ENCODE measurements at places on chromosomes 3 and 15.

- no peak for DNase-seq
These were observed 121.7 kb downstream of the CBLB start for GRCh38 chr3:105747060-105747541.

- DNase-seq, result no peak
These were observed 1010.9 kb downstream of the NTRK3 start for GRCh38 chr15:87245592-87245991.

DNA sequence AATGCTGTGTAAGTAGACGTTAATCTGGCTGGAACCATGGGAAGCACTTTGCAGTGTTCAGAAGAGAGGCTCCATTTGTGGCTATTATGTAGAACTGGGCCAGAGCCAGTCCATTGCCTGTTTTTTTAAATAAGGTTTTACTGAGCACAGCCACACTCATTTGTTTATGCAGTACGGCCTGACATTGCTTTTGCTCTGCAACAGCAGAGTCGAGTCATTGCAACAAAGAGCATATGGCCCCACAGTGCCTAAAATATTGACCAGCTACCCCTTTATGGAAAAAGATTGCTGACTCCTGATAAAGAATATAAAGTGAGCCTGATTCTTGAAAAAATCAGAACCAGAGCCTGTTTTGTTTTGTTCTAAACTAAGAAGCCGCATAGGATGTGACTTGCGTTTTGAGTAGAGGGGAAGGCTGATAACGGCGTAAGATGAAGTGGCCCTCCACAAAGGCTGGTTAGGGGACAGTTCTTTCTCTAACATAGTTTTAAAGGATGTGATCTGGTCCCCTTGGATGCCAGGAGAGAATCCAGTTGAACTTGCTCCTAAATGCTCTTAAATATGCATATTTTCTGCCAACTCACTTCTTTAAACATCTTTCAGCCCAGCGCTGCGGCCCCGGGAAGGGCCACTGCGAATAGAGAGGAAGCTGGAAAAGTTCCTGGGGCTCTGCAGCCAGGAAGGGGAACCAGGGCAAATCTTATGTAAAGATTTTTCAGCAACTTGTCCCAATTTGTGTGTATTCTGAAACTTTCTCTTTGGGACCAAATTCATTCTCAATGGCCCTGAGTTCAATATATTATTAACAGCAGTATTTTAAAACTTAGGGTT, 64.5 kb downstream of the GLDN start:
- no peak for DNase-seq

DNA sequence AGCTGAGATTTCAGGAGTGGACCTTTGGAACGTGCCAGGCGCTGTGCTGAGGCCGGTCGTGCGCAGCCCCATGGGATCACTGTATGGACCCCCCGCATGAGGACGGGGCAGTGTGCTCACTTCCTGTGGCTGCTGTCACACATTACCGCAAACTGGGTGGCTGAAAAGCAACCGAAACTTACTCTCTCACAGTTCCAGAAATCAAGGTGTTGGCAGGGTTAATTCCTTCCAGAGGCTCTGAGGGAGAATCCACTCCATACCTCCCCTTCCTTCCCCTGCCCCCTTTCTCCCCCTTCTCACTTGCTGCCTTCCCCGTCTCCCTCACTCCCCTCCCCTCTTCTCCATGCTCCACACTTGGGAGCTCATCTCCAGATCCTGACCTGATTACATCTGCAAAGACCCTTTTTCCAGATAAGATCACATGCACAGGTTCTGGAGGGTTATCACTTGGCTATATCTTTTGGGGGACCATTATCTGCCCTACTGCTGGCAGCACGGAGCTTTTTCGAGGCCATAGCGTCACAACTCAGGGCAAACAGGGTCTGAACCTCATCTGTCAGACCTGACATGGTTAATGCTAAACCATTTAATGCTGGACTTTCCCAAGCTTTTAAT, 41.2 kb downstream of the KLF13 start:
- no peak for DNase-seq

DNA sequence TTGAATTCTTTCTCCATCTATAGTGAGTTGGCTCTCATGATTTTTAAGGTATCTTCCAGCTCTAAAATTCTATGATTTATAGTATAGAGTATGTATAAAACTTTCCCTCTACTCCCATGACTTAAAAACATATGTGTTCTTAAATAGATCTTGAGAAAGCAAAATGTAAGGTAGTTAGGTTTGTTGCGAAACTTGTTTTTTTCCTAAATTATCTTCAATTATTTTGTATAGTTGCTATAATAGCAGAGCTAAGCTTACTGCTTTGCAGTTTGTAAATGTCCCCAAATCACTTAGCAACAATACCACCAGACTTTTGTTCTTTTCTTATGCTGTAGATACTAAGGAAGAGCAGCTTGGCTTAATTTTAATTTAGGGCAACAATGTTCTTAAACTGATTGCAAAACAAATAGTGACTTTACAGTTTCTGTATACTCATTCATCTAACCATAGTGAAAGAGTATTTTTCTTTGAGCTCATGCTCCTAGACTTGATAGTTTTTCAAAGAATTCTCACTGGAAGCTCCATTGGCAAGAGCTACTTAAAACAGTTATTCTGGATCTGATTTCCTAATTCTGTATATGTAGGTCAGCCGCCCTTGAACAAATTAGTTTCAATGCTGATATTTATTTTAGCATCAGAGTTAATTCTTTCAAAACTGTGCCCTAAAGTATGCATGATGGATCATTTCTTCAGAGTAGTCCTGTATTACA, 61.2 kb downstream of the LYSMD4 start:
- DNase-seq, result no peak

GRCh38 chr3:63132461-63133250, 145.5 kb upstream of the SYNPR start:
- DNase-seq, result no peak

DNA sequence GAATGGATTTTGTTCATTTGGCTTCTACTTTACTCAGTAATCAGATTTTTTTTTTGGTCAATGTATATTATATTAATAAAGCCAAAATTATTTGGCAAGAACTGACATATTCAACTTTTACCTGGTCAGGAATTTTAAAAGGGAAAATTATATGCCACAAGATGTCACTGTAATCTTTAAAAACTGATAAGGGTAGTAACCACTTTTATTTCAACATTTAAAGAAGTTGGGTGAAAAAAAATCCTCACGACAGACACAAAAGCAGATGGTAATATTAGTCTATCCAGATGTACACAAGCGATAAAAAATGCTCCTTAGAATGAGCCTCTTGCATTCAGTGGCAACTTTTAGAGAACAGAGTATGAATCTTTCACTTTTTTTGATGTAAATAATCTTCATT, 101.9 kb downstream of the SERPINI1 start:
- DNase-seq, result no peak

DNA sequence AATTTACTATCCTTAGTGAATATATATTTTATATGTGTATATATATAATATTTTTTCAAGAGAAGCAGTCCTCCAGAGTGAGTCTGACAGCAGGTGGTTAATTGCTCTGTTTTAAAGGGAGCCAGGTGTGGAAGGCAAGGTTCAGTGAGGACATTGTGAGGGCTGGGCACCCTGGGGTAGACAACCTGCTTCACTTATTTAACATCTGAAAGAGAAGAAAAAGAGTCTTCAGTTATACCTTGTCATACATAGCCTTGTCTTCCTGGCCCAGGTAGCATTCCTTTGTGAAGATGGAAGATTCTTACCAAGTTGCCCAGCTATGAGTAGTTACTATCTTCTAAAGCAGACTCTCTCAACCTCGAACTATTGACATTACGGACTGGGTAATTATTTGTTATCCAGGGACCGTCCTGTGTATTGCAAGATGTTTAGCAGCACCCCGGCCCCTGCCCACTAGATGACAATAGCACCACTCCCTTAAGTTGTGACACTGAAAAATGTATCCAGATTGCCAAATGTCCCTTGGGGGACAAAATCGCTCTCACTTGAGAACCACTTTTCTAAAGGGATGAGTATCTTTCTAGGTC, 336.0 kb upstream of the TRIM42 start:
- no peak for DNase-seq

- DNase-seq, result no peak
These were observed 67.9 kb upstream of the UNC13C start for GRCh38 chr15:53910236-53910849.

- no peak for DNase-seq
These were observed 78.8 kb downstream of the FBN1 start for GRCh38 chr15:48566668-48567067.

DNA sequence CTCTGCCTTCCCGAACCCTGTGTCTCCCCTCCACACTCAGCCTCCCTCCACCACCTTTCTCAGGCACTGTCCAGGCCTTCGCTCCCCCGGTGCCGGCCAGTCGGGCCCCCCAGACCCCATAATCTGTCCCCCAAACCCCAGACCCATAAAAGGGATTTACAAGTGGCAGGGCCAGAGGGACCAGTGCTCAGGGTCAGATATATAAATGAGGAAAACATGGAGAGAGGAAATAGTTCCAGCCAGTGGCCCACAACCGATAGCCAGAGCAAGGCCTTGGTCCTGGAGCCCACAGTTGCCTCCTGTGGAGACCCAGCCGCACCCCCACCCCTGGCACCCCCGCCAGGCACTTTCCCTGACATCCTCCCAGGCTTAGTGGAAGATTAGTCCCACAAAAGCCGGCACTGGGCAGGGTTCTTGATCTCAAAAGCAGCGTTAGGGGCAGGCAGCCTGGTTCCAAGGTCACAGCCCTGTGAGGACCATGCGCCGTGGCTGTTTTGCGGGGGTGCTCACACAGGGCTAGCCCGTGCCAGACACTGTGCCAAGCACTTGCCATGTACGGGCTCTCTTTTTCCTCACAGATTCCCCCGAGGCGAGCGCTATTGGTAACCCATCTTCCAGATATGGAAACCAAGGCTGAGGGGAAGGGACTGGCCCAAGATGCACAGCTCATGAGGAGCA, 1.1 kb upstream of the PLXND1 start:
- DNase-seq, result no peak

- DNase-seq, result no peak
These were observed 575.6 kb downstream of the GRM7 start for GRCh38 chr3:7436542-7436941.

DNA sequence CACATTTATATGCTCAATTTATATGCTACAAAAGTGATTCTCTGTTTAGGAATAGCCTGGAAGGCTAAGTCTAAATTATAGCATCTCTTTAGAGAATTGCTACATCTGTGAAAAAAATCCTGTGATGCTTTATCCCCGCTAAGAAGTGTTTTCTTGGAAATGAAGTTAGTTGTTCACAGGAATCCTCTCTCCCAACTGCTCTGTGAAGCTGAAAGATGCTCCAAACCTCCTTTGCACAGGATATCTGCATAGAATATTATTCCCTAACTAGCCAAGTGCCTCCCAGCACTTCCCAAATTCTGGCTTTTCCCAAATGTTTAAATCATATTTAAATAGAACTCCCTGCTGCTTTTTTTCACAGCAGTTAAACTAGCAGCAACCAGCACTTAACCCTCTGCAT, 132.2 kb downstream of the SRGAP3 start:
- DNase-seq, result no peak

- DNase-seq, result no peak
These were observed 263.1 kb downstream of the ADAMTS17 start for GRCh38 chr15:100078511-100079220.

- no peak for DNase-seq
These were observed 899.5 kb upstream of the CFAP20DC start for GRCh38 chr3:59949311-59949710.

GRCh38 chr15:99015698-99016568, 8.3 kb upstream of the PGPEP1L start:
- peak; percentile 24 for DNase-seq

DNA sequence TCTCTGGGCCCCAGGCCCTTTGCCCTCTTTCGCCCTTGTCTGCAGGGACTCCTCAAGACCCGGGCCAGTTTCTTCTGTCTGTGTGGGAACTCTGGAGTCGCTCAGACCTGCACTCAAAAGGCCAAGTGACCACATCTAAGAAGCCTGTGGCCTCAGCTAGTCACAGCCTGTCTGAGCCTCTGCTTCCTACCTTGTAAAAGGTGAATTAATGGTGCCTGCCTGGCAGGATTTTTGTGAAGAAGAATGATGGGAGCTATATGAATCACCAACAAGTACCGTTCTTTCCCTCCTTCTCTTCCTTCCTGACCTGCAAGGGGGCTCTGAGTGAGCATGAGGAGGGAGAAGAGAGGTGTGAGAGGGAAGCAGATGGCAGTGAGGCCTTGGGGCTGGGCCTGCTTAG, 7.5 kb downstream of the PLIN1 start:
- DNase-seq, result no peak

GRCh38 chr3:182005701-182006100, 294.0 kb downstream of the SOX2 start:
- DNase-seq, result no peak

GRCh38 chr3:87350367-87351199, 74.2 kb upstream of the POU1F1 start:
- peak; percentile 43 for DNase-seq

- DNase-seq, result no peak
These were observed 37.7 kb upstream of the CFAP161 start for GRCh38 chr15:81096398-81096797.

Data from neuronal stem cell (in vitro differentiated cells).